ENCODE measurements at places on chromosomes 1 and 21. TPM values are rescaled to one million over a fixed set of nuclear protein-coding genes. Genes with fewer than 3 reads are reported as not detected.

DNA sequence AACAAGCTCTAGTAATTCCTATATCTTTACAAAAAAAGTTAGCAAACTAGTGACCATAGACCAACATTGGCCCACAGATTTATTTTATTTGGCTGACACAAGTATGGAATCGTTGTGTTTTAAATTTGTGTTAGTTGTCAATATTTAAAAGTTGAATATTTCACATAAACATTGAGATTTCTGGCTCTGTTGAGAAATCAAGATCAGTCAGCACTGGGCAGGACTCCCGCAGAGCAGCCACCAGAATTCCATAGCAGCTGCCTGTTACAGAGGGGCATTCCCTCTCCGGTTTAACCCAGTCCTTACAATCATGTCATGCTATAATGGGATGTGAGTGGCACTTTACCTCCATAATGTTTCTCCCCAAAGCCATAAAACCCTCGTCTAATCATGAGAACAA lies 79.2 kb upstream of the NRIP1 start:
- DNase-seq = no peak

GRCh38 chr21:26652854-26653253 lies 79.8 kb upstream of the CYYR1 start:
- no peak for DNase-seq

- no peak for DNase-seq
These were observed 62.1 kb downstream of the LRRN2 start for GRCh38 chr1:204623365-204623893.

GRCh38 chr1:98176936-98177335 lies 256.1 kb upstream of the DPYD start:
- no peak for DNase-seq

DNA sequence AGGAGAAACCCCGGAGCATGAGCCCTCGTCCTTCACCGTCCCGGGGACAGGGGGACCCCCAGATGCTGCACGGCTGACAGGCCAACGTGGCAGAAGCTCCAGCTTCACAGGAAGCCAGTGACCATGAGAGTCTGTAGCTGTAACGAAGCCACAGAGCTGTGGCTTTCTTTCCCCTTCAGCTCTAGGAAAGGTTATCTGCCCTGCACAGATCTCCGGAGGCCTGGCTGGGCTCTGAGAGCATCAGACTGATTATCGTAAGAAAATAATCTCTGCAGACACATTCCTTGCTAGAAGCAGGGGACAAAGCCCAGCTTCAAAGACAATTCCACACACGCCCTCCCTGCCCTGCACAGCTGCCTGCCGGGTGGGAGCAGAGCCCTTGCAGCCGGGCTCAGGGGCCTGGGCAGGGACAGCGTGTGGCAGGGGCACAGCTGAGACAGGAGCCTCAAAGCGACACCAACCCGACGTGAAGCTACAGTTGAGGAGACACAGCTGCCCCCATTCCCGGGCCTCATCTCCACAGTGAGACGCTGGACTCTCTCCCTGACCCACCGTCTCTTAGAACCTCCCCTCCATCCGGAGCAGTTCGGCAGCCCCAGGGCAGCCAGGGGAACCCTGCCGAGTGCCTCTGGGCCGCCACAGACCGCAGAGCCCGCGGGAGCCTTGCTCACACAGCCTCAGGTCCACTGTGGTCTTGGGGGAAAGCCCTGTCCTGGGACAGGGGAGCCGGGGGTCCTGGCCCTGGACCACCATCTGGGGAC lies 30.6 kb downstream of the POFUT2 start:
- DNase-seq = no peak

GRCh38 chr1:198723127-198723526 lies 84.3 kb downstream of the PTPRC start:
- no peak for DNase-seq

- no peak for DNase-seq
These were observed 56.4 kb downstream of the GRIK3 start for GRCh38 chr1:36977731-36978406.

- DNase-seq = no peak
These were observed 2.5 kb downstream of the AKNAD1 start for GRCh38 chr1:108854221-108855019.

DNA sequence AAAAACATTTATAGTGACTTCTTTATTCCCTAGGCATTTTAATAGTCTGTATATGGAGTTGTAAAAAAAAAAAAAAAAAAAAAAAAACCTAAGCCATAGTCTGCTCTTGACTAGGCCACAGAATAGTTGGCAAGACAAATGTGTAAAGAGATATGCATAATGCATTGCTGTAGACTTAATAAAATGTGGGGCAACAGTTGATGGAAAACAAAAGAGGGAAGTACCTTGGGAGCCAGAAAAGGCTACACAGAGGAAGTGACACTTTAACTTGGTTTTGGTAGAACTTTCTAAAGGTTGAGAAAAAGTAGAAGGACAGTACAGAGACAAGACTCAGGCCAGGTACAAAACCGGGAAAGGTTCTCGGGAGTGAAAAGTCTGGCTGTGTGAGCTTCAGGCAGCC lies 802.9 kb upstream of the ADAMTS5 start:
- DNase-seq = no peak

DNA sequence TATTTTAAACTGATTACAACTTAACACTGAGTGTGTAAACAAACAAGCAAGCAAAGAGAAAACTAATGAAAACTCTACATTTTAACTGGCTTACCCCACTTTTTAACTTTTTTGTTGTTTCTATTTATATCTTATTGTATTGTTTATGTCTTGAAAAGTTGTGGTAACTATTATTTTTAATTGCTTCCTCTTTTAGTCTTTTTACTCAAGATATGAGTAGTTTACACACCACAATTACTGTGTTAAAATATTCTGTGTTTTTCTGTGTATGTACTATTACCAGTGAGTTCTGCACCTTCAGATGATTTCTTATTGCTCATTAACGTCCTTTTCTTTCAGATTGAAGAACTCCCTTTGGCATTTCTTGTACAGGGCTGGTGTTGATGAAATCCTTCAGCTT lies 4.7 kb upstream of the HHAT start:
- no peak for DNase-seq

- DNase-seq = peak; percentile 7
These were observed 48.0 kb downstream of the NR5A2 start for GRCh38 chr1:200075522-200075921.

GRCh38 chr1:155960081-155960745 lies 18.1 kb downstream of the ARHGEF2 start:
- no peak for DNase-seq

DNA sequence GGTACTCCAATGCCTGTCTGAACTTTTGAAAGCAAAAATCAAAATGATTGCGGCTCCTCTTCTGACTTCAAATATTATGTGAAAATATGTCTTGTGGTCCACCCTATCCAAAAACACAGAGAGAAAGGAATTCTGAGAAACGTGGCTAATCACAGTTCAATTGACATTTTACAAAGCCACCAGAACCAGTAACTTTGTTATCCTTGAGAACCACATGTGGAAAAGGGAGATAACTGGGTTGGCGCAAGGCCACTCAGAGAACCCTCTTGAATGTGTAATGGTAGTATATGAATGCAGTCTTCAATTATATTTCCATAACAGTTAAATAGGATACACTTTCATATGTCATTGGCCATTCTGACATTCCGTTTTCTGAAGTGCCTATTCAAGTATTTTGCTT lies 1030.0 kb upstream of the TMPRSS15 start:
- DNase-seq = no peak

DNA sequence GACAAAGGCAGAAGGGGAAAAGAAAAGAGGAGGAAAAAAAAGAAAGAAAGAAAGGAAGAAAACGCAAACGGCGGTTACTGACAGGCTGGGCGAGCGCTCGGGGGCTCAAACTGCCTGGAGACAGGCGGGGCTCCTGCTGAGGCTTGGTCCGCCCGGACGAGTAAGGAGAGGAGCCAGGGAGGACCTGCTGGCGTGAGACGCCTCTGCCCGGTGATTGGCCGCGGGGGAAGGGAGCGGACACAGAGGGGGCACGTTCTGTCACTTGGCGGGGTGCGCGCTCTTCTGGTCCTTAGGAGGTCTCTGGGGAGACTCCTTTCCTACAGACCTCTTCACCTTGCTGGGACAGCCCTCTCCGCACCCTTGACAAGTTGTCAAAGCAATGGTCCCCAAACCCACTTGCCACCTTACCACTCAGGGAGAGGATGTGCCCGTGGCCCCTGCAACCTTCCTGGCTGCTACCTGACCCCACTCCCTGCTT lies 791 bp upstream of the PIK3R3 start:
- no peak for DNase-seq

DNA sequence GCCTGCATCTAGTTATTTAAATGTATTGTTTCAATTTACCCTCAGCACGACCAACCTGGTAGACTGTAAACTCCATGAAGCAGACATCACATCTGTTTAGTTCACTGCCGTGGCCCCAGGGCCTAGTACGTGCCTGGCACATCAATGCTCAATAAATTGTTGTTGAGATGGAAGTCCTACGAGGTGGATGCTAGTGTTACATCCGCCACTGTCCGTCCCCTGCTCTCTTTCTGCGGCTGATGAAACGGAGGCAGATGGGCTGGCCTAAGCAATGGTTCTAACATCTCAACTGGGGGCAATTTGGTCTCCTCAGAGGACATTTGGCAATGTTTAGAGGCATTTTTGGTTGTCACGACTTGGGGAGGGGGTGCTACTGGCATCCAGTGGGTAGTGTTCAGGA lies 121.4 kb upstream of the IGSF21 start:
- no peak for DNase-seq

DNA sequence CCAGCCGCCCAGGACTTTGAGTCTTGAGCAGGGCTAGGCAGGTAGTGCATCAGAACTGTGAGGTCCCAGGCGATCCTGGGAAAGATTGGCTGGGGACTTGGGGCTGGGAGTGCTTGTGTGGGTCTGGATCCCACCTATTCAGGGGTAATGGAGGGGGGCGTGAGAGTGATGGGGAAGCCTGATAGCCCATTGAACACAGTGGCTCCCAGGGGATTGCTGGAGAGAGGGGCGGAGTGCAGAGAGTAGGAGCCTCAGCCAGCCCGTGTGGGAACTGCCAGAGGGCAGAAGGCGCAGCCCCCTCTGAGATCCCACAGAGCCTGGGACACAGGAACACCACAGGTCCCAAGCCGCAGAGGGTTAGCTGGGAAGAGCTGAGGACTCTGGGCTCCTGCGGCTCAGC lies 19.3 kb upstream of the PDZK1IP1 start:
- no peak for DNase-seq

- DNase-seq = peak; percentile 29
These were observed 221.0 kb upstream of the CSF3R start for GRCh38 chr1:36703526-36704208.

DNA sequence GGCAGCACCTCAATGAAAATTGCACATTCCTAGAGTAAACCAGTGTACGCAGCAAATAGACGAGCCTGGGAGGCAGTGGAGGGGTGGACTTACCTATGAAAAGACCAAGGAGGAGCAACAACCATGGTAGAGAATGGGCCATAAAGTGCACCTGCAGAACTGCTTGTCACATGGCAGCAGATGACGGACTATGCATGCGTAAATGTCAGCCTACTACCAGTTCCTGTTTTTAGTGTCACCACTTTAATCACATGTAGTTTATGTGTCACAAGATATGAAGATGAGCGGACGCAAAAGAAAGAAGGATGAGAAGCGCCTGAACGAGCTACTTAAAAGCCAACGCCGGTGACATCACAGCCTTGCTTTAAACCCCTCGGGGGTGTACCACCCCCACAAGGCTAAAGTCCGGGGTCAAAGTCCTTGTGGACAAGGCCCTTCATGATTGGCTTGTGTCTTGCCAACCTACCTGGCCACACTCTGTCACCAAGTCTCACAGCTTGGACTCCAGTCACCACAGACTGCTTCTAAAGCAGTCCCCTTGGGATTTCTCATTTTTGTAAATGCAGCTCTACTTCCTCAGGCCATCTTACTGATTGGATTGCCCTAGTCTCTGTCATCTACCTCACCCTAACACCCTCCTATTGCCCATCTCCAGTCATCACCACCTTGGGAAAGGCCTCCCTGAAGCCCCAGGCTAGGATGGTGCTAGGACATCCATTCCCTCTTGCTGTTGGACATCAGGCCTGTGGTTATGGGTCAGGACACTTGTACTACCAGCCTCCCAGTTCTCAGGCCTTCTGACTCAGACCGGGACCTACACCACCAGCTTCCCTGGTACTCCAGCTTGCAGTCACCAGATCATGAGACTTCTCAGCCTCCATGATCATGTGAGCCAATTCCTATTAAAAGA lies 6.0 kb upstream of the LY9 start:
- DNase-seq = no peak

DNA sequence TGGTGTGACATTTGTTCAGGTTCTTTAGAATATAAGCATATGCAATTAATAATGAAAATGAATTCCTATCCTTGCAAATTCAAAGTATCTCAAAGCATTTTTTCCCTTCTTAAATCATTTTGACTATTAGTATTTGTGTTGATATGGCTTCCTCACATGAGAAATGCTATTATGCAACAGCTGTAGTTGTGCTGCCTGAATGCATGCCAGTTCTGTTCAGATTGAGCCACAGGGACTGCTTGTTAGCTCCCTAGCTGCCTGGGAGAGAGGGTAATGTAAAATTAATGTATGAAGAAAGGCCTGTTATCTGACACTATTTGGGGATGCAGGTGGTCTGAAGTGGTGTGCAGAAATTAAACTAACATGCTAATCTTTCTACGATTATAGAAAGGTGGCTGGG lies 45.5 kb downstream of the CACHD1 start:
- DNase-seq = no peak

- DNase-seq = no peak
These were observed 10.1 kb downstream of the JAM2 start for GRCh38 chr21:25649146-25649545.

DNA sequence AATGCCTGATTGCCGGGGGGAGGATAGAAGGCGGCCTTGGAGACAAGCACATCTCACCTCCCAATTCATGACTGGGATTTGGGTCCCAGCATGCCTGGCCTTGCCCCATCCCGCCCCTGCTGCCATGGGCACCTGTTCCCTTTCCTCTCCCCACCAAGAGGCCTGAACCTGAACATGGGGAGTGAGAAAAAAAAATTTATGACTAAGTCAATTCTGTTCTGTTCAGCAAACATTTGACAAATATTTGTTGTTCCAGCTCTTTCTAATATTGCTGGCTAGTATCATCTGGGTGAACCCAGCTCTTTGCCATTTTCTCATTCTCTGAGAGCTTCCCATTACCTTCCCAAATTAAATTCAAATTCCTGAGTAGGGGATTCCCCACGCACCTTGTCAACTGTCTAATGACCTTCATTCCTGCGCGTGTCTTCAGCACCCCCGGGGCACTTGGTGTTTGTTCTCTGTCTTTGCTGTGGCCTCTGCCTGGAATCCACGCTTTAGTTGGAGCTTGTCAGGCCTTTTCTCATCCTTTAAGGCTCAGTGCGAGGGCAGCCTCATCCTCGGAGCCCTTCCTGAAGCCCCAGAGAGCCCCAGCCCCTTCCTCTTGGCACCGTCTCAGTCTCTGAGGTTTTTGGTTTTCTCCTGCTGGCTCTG lies 42.8 kb downstream of the ARHGEF10L start:
- no peak for DNase-seq

DNA sequence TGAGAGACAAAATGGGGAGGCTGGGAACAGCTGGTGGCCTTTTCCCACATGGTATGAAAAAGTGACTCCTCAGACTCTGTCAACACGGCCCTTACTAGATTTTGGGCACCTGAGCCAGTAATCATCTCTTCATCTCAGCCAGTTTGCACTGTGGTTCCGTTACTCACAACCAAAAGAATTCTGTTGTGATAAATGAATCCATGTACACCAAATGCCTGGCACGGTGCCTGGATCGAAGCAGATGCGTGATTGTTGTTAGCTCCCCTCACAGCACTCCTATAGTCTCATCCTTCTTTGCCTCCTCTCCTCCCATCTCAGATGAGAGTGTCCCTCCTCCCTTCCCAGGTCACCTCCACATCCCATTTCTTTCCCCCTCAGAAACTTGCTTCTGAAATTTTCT lies 57.9 kb upstream of the GJB5 start:
- no peak for DNase-seq

The RGS13 gene
- not detected for total RNA-seq

The KCNE2 gene
- not detected for total RNA-seq

The DESI2 gene
- 58.1 TPM for total RNA-seq

The LYPD8 gene
- total RNA-seq = not detected

The FMO2 gene
- under 0.01 TPM for total RNA-seq

The KRTAP19-1 gene
- not detected for total RNA-seq
